Activated T-helper 9 cell treated with anti-CD3 and anti-CD28 coated beads, Interleukin-2, amount 50 U/mL, for 16 hours (primary cell): ENCODE measurements at places on chromosomes 6 and 20.

- no peak for DNase-seq
Observed at GRCh38 chr6:20198775-20199174, 13.5 kb downstream of the MBOAT1 start.

DNA sequence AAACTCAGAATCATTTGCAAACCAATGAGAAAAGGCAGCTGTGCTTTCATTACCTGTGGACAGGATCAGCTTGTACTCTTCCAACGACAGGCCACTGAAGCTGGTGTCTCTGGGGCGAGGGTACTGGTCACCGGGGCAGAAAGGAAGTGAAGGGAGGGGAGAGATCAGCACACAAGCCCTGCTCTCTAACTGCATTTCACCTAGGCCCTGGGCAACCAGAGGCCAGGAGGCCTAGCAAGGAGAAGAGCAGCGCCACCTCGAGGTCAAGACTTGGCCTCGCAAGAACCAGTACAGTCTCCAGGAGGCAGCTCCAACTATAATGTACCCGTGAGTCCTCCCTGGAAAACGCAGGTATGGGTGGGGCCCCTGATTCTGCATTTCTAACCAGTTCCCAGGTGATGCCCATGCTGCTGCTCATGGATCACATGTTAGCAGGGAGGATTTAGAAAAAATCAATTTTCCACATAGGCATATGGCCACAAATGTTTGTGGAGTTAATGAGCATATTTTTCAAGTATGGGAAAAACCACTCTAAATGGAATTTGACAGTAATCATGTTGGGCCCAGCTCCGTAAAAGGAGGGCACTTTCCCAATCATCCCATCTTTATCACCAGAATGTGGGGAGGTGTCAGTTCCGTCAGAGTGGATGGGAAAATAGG is 11.0 kb downstream of the UQCC2 start:
- DNase-seq = peak; percentile 56

DNA sequence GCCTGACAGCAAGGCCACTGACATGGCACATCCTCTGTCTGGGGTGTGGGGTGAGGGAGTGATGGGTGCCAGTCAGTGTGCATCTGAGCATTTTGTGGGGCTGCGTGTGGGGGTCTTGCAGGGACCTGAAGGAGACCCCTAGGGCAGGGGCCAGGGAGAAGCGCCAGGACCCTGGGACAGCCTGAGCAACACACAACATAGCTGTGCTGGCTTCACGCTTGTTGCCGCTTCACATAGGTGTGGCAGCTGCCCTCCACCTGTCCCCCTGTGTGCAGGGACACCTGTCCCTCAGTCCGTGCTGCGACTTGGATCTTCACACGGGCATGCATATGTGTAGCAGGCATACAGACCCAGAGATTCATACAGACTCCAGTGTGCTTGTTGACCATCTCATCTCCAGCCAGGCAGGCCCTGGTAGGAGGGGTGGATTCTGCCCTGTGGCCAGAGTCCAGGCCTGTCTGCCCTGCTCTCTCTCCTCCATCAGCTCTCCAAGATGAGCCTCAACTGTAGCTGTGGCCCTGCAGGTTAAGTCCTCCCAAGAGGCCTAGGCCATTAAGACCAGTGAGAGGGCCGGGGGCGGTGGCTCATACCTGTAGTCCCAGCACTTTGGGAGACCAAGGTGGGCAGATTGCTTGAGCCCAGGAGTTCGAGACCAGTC is 3.2 kb upstream of the NPBWR2 start:
- DNase-seq = no peak

DNA sequence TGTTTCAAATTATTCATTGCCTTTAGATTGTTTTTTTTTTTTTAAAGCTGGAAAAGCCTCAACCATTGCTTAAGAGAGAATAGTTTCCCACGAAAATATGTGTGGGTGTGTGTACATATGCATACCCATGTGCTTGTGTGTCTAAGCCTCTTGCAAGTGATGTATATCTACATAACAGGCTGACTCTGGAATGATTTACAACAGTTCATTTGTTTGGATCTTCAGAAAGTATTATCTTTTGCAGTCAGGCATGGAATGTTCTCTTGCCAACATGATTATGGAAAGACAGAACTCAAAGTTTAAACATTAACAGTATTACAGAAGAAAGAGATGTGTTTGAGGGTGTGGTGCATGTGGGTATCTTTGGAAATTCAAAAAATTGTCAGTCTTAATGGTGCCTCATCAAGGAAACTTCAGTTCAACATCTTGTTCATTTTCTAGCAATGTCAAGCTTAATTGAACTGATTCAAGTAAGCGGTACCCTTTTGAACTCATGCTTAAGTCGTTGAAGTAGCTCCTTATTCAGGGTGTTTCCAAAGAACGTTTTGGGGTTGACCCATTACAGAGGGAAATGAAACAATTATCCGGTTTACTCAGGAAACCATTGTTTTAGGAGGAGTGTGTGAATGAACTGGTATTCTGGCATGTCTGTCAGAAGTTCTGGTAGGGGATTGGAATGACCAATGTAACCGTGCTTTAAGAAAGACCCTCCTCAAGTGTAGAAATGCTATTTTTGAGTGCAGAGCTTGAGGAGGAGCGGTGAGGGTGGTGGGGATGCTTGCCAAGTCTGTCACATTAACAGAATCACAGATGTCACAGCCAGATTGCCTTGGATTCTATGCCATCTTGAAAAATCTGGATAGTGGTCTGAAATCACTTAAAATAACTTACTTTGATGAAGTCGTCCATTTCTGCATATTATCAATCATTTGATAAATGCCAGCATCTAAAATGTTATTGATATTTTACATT is 60.3 kb downstream of the ADGRG6 start:
- DNase-seq = no peak

DNA sequence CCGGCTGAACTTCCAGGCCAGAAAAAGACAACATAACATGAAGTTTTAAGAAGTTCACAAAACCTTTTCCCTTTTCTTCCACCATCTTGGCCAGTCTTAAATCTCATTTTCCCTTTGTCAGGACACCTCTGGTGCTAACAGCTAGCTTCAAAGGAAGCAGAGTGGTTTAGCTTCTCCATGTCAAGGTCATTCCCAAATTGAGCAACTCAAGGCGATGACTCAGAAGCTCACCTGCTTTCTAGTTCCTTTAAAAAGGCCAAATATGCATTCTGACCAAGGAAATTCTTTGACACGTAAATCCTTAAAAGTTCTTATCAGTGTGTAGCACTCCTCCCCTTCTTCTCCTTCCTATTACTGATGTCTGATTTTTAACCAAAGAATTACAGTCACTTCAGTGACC is 69.6 kb upstream of the VGLL2 start:
- no peak for DNase-seq

GRCh38 chr20:62991196-62991807 is 15.5 kb downstream of the BHLHE23 start:
- no peak for DNase-seq

DNA sequence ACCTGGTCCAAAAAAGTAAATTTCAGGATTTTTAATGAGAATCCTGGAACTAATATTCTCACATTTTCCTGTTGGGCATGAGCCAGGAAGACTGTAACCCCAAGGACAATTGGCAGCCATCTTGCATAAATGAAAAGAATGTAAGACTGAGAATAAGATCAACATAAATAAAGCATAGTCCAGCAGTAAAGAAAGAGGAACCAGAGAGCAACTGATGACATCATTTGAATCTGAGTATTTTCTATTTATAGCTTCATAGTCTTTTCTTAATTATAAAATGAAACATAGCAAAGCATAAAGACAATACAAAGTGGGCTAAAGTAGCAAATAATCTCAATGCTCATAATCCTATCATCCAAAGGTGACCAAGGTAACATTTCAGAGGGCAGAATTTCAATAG is 26.6 kb upstream of the FBXL4 start:
- no peak for DNase-seq

DNA sequence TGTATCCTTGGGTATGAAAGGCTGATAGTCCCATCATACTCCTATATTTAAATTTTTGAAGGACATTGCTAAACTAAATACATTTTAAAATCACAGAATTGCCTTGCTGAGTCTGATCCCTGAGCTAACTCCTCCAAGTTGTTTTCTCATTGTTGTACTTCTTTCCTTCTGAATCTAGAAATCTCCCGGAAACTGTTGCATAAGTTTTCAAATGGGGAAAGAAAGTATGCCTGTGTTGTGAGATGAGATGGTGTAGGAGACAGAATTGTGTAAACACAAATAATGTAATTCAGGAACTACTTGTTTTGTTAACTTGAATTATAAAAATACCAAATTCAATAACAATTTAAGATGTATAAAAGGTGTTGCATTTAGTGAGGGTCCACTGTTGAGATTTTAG is 7.3 kb downstream of the PNRC1 start:
- no peak for DNase-seq

DNA sequence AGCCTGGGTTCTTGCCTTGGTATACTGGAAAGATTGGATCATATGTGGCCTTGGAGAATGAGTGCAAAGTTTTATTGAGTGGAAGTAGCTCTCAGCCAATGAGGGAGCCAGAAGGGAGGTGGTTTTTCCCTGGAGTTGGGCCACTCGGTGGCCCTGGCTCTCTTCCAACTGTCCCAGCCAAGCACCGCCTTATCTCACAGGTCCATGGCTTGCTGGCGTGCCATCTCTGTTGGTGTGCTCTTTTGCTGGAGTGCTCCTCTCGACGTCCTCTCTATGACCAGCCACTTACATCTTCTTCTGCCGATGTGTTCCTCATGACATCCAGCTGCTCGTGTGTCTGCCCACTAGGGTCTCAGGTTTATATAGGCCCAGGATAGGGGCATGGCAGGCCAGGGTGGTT is 505.9 kb upstream of the SYNCRIP start:
- no peak for DNase-seq

DNA sequence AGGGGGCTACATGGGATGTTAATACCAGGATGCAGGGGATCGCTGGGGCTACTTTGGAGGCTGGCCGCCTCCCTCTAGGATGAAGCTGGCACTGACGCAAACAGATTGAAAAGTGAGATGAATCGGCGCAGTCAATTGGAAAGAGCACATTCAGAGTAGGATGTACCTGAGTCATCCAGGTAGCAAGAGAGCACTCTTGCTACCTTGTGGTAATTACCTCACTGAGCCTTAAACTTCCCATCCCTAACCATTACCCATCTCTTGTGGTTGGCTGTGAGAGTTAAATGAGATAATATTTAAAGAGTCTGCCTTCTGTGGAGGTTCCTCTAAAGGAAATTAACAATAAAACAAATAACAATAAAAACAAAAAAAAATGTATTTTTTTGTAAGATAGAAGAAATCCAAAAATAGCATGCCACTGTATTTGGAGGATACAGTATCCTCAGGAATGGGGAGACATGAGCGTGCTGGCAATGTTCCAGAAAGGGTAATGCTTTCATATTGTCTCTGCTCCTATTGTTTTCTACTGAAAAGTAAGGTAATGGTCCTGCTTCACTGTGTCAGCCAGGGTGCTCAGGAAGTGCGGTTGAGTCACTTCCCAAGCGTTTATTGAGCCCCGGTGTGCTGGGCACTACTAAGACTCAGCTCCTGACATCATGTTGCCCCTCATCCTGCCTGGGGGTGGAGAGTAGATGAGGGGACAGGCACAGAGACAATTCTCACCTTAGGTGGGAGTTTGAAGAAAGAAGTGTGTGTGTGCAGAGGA is 301.1 kb downstream of the EYA4 start:
- no peak for DNase-seq

DNA sequence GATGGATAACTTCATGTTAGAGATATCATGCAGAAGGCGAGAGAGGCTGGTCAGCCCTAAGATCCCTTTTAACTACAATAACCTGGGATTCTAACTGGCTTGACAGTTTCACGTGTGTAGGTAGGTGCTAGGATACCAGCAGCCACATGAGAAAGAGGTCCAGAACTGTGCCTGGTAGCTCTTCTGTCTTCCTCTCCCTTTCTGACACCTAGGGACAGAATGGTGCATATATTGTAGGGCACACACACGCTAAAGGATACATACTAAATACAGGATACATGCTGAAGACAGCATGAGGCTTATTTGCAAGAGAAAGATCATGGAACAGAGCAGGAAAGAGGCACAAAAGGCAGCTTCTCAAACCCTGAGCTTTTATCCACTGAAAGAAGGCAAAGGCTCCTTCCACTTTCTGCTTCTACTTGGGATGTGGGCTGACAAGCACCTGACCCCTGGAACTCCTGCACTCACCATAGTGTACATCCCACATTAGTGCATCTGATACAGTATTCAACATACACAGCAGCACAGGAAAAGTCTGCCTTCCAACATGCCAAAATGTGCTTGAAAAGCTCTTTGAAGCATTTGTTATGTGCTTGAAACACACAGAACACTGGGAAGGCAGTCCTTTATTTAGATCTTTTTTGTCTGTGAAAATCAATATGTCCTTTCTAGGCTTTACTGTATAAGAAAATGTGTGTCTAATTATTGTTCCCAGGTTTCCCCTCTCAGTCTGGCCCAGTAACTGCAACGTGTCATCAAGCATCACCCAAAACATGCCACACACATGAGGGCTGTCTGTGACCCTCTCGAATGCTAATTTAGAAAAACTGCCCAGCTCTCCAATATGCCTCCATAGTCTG is 3.2 kb downstream of the SLC22A23 start:
- DNase-seq = no peak

GRCh38 chr20:44714102-44714700 is 968 bp upstream of the CCN5 start:
- no peak for DNase-seq

DNA sequence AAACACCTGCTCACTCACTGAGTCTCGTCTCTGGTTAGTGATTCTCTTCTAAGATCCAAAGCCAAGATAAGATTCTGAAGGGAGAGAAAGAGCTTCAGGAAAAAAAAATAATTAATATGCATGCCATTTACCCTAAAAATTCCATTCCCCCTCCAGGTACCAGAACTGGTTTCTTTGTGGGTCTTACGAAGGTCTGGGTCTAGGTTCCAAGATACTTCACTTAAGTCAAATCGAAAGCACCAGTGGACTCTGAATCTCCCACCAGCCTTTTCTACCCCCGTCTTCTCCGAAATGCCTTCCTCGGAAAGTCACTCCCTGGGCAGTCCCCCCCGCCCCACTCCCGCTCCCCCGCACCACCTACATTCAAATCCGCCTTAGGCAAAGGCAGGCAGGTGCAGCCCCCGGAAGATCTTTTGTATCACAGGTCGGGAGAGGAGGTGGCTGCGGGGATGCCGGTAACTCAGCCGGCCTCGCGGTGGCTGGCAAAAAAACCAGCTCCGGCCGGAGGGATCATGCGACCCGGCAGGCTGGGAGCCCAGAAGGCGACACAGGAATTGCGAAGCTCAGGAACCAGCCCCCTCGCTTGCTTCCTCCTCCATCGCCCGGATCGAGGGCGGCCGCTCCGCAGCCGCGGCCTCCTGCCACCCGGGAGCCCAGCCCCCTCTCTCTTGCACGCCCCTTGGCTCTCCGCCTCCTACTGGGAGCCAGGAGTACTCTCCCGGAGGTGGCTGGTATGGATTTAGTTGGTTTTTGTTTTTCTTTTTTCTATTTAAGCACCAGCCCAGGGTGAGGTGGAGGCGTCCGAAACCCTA is at the start of gene BCL2L1:
Gene BCL2L1, minus strand, starts transcription at position 612 of the 812 bp plus-strand sequence. CDS start 650 bp downstream, outside the sequence.
- DNase-seq = peak; percentile 70
